Stimulated activated CD8-positive, alpha-beta memory T cell treated with anti-CD3 and anti-CD28 coated beads, Interleukin-12 subunit alpha, Interleukin-12 subunit beta, amount 100 ng/mL, for 4 hours (primary cell): ENCODE measurements at places on chromosomes 16 and 17.

DNA sequence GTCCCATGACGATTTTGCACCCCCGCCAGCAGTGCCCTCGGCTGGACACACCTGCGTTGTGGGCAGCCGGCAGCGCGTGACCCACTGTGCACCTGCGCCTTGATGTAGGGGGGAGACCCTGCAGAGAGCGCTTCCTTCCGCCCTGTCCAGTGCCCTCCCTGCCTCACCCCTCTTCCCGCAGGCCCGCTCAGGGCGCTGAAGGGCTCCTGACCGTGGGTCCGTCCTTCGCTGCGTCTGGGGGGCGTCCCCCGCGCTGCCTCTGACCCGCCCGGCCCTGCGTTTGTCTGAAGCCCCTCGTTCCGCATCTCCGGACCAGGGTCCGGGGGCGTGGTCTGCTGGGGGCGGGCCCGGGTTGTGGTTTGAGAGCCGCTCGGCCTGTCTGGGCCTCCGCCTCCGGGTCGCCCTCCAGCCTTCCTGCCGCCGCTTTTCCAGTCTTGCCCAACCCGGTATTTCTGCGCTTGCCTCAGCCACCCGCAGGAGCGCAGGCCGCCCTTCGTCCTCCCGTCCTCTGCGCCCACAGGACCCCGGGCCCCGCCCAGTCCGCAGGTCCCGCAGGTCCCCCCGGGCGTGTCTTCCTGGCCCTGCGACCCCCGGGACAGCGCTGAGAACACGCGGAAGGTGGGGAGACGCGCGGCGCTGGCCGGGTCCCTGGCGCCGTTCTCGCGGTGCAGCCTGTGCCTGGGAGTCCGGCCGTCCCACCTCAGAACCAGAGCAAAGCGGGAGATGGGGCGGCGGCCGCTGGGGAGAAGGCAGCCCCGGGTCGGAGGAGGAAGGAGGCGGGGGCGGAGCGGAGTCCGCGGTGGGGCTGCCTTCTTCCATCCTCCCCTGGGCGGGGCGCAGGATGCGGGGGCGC is 4.0 kb upstream of the IL17C start:
- DNase-seq: peak; percentile 51

DNA sequence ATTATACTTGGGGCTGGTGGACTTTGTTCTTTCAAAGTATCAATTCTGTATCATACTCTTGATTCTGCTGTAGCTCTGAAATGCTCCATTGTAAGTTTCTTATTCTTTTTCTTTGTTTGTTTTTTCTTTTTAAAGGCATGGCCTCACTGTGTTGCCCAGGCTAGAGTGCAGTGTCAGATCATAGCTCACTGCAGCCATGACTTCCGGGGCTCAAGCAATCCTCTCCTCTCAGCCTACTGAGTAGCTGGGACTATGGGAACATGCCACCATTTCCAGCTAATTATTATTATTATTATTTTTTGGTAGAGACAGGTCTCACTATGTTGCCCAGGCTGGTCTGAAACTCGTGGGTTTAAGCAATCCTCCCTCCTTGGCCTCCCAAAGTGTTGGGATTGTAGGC is 38.9 kb upstream of the METTL9 start:
- no peak for DNase-seq

GRCh38 chr17:48825446-48826381 is 5.1 kb upstream of the CALCOCO2 start:
- DNase-seq: no peak

DNA sequence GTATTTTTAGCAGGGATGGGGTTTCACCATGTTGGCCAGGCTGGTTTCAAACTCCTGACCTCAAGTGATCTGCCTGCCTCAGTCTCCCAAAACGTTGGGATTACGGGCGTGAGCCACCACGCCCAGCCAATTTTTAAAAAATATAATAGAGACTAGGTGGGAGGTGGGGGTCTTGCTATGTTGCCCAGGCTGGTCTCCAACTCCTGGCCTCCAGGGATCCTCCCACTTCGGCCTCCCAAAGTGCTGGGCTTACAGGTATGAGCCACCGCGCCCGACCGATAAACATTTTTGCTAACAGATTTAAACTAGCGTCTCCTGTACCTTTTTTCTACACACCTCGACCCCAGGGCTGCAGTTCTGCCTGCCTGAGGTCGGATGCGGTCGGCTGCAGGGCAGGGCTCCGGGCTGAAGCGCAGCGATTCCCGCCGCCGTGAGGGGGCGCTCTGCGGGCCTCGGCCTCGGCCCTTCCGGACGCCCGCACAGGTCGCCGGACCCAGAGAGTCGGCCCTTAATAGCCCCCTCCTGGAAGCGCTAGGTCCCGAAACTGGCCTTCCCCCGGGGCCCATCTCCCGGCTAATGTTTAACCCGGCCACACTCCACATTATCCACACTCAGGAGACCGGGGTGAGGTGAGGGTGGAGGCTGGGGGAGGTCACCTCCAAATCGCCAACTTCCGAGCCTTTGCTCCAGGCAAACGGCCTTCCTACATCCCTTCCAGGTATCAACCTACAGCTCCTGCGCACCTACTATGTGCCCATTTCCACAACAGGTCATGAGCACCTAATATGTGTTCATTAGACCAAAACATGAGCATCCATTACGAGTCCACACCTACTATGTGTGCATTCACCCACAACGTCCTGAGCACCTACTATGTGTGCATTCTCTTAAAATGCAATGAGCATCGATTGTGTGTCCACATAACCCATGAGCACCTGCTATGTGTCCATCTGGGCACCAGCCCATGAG is 2.0 kb upstream of the GLIS2 start:
- DNase-seq: no peak

GRCh38 chr16:52434224-52434623 is 112.7 kb downstream of the TOX3 start:
- no peak for DNase-seq

DNA sequence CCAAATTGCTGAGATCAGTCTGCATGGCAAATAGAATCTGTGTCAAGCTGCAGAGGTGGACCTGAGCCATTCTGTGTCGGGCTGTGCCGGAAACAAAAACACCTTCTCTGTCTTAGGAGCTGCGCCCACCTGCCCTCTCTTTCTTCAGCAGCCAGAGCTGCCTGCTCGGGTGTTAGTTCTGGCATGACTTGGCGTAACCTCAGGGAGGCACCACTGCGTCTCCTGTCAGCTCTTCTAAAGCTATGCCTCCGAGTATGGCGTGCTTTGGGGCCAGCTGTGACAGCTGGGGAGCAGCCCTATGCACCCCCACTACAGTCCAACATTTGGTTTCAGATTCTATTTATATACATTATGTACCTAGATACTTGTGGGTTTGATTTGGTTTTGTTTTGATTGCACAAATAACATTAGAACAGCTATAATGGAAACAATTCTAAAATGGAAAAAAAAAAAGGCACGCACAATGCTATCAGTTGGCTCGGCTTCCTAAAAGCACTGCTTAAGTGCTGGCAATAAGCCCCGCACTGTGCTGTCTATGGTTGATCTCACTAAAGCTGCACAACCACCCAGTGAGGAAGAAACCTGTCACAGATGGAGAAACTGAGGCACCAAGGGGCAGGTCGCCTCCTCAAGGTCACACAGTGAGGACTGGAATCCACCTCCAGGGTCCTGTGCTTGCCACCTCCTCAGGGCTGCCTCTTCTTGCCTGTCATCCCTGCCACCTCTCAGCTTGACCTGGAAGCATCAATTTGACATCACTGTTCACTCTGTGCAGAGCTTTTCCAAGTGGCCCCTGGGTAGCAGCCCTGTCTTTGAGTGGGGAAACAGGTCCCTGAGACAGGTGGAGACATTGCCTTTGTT is 18.7 kb upstream of the ADGRG1 start:
- DNase-seq: no peak

- no peak for DNase-seq
Measured at GRCh38 chr17:8955021-8955959, 10.2 kb downstream of the PIK3R5 start.

DNA sequence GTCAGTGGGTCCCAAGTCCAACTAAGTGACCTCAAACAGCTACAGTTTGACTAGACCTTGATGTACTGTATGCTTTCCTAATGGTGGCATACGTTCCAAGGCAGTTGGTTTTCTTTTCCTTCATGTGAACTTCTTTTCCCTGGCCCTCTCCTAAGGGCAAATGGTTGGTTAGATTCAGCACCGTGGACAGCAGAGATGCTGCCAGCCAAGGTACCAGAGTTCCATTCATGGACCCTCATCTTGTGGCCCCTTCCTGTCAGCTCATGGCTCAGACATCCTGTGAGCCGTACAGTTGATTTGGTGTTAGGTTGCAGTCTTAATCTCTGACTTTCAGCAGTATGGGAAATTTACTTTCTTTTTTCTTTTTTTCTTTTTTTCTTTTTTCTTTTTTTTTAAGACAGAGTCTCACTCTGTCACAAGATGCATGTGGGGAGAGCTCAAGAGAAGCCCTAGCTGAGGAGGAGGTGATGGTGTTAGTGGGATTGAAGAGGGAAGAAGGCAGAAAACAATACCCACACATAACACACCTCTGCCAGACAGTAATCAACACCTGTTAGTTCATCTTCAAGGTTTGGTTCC is 122.4 kb downstream of the USP31 start:
- DNase-seq: no peak

DNA sequence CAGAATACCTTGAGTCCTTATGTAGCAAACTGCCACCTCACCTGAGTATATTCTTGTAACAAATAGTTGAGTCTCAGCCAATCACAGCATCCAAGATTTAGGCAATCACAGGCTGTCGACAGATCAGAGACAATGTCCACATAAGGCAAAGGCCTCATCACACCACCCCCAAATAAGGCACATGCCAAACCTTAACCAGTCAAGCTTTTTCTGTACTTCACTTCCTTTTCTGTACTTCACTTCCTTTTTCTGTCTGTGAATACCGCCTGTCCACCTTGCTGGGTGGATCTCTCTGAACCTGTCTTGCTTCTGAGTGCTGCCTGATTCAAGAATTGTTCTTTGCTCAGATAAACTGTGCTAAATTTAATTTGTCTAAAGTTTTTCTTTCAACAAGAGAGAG is 210.4 kb upstream of the N4BP1 start:
- DNase-seq: no peak

GRCh38 chr17:21289902-21290571 is 5.5 kb downstream of the MAP2K3 start:
- no peak for DNase-seq

DNA sequence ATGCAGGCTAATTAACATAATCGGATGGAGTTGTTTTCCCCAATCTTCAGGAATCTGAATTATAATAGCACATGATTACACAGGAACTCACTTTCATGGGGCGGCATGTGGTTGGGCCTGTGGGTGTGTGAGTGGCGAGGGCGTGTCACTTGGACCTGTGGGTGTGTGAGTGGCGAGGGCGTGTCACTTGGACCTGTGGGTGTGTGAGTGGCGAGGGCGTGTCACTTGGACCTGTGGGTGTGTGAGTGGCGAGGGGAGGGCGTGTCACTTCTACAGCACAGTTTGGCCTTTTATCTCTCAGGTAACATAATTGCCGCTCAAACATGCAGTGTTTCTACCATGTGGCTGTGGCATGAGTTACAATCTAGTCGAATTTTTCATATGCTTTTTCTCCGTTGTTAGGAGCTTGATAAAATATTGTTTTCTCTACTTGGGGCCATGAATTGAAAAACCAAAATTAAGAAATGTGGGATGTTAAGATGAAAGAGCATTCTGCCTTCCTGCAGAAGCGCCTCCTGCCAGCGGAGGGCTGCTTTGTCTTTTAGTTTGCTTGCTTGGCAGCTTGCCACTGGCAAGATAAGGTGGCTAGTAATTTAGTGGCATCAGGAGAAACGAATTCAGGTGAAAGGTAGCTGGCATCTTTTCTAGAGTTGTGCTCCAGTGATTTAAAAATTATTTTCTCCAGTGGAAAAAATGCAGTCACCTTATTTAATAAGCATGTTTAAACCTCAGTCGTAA is 36.2 kb downstream of the USP10 start:
- peak; percentile 10 for DNase-seq

DNA sequence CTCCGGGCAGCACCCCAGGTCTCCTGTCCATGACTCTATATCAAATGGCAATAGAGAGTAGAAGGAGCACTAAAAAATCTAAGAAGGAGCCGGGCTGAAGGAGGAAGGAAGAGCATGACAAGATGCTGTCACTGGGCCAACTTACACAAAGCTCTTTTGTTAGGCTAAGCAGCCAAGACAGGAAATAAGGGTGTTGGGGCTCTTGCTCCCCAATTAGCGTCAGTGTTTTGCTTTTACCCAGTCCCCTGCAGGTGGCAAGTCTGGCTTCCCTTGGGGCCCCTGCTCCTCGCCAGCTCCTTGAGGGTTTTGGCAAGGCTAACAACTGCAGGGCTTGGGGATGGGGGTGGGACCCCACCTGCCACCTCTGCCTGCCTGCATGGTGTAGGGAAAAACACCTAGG is 120.5 kb downstream of the CCT6B start:
- no peak for DNase-seq

- DNase-seq: no peak
Measured at GRCh38 chr16:4576008-4576407, 19.9 kb downstream of the C16orf96 start.

- DNase-seq: no peak
Measured at GRCh38 chr16:69311533-69312387, 610 bp downstream of the VPS4A start.

GRCh38 chr17:32277284-32277683 is 11.7 kb downstream of the RHBDL3 start:
- DNase-seq: no peak

GRCh38 chr16:66287926-66288325 is 78.6 kb upstream of the CDH5 start:
- no peak for DNase-seq

GRCh38 chr16:17476414-17477259 is 5.9 kb upstream of the XYLT1 start:
- DNase-seq: no peak

DNA sequence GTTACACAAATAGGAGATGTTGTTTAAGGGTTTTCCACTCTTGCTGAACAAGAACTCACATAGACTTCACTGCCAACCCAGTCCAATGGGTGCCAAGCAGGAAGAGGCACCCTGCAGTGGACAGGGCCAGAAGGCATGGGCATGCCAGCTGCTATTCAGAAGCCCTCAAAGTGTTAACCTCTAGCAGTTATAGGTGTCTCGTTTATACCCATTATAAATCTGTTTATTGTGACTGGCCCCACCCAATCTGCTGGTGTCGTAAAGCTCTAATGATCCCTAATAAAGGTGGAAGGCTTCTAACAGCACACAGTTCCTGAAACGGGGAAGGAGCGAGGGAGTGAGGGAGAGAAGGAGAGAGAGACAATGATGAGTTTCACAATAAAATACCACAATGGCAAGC is 23.9 kb downstream of the HNF1B start:
- no peak for DNase-seq

- DNase-seq: no peak
Measured at GRCh38 chr16:86819533-86819892, 241.2 kb downstream of the FOXL1 start.

DNA sequence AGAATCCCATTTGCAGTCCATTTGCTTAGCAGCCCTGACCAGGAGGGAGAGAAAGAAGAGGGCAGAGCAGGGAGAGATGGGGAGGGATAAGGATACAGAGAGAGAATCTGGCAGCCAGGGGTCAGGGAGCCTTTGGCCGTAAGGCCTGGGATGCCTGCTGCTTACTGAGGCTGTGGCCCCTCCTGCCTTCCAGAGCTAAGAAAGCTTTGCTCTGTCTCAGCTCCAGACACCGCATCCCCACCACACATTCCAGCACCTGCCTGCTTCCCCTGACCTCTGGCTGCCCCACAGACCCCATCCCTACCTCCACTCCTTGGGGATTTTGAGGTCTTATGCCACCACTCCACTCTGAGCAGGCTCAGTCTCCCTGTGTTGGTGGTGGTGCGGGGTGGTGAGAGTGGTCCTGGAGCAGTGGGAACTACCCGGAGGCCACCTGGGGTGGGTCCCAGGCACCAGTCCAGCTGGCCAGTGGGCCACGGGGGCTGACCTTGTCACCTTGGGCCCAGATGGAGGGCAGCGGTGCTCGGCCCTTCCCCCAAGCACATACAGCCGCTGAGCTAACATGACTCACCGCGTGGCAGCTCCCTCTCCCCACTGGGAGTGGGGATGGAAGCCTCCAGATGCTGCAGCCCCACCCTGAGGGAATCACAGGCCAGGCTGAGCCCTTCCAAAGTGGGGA is 58.3 kb downstream of the RAI1 start:
- no peak for DNase-seq
